ENCODE measurements at places on chromosomes 12 and 14.

- DNase-seq = no peak
These were observed 1.4 kb downstream of the ACAD10 start for GRCh38 chr12:111687255-111687654.

GRCh38 chr14:98951031-98951430 is 321.0 kb downstream of the BCL11B start:
- no peak for DNase-seq

DNA sequence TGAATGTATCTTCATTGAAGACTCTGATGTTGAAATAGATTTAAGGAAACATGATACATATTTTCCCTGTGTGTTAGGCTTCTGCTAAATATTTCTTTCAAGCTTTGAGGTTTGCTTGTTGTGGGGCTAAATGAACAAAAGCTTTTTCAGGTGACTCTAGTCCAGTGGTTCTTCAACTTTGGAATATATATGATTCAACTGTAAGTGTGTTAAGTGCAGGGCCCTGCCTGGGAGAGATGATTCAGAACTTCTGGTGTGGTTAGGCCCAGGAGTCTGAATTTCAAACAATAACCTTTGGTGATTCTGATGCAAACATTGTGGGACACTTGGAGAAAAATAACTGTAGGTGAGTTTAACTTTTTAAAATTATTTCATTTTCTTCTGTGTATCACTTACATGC is 93.0 kb downstream of the TRHDE start:
- DNase-seq = no peak

GRCh38 chr14:101006008-101006407 is 102.5 kb upstream of the RTL1 start:
- no peak for DNase-seq

GRCh38 chr14:68938271-68939150 is 40.6 kb downstream of the ACTN1 start:
- no peak for DNase-seq

GRCh38 chr12:98126637-98127335 is 388.6 kb upstream of the TMPO start:
- no peak for DNase-seq

- DNase-seq = peak; percentile 45
These were observed 359.0 kb downstream of the CACNA1C start for GRCh38 chr12:2411616-2412304.

DNA sequence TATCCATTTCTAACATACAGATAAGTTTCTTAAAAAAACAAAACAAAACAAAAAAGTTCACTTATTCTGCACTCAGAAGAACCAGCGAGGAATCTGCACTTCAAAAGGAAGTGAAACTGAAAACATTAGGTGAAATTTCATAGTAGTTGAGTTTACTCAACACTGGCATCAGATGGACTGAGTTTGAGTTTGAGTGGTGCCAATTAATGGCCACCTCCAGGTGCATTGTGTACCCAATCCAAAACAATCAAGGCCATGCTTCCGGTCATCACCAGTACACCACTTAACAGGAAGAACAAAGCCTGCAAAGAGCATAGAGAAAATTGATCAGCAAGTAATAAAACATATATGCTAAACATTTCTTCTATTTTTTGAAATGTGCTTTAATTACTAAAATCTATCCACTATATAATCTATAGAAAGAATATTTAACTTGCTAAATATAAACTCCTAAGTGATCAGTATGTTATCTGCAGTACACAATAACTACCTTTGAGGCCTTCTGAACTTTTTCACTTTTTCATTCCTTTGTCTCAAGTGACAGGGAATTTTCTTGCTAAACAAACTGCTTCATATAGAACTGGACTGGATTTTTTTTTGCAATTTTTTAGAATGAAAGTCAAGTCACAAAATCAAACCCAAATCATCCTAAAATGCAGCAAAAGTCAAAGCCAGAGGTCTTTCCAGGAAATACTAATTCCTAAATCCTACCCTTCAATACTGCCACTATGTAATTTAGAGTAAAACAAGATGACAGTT is 11.5 kb downstream of the SLC38A2 start:
- no peak for DNase-seq

- DNase-seq = no peak
These were observed 24.2 kb downstream of the SFSWAP start for GRCh38 chr12:131735153-131735456.

- no peak for DNase-seq
These were observed 11.7 kb downstream of the TPCN1 start for GRCh38 chr12:113232840-113233585.

DNA sequence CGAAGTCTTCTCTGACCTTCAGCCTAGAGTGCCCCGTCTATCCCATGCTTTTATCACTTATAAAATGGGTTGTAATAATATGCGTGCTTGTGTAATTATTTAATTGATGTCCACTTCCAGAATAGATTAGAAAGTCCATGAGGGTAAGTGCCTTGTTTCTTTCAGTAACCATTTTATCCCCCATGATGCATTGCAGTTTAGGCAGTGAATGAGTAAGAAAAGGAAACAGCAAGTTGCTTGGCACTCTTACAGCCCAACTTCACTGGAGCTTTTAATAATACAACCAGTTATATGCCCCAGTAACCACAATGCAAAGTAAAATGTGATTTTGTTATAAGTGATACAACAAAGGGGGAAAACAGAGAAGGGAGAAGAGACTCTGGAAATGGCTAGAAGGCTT is 287.3 kb downstream of the MED13L start:
- DNase-seq = no peak

GRCh38 chr14:61076556-61076955 is 95.5 kb downstream of the SLC38A6 start:
- DNase-seq = no peak

- DNase-seq = no peak
These were observed 1013.6 kb downstream of the FLRT2 start for GRCh38 chr14:86543521-86543920.

- no peak for DNase-seq
These were observed 94.7 kb upstream of the OR4E1 start for GRCh38 chr14:21768116-21768874.

DNA sequence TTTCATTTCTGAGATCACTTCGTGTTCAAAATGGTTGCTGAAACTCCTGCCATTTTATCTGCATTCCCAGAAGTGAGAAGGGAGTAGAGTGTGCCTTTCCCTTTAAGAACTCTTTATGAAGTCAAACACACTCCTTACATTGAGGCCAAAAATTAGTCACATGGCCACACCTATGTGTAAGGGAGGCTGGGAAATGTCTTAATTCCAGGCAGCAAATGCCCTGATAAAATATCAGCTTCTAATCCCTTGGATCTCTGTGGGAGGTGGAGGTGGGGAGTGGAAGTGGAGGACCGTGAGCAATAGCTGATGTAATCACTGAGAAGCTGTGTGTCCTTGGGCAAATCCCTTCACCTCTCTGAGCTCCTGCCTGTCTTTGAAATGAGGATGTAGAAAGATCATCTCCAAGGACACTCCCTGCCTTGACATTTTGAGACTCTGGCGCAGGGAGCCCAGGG is 22.7 kb upstream of the ANKRD9 start:
- no peak for DNase-seq

DNA sequence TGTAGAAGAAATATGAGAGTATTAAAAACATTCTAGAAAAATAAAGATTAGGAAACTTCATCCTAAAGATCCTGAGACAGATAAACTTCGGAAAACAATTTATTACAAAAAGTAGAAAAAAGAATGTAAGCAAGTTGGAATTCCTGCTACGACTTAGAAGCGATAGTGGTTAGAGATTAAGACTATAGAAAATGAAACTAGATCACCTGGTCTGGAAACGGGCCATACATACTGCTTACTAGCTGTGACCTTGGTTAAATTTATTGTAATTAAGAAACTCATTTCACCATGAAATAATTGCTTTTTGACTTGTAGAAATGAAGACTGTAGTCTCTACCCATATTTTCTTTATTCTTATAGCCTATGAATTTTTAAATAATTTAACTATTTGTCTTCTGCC is 614.1 kb downstream of the SLC16A7 start:
- no peak for DNase-seq

DNA sequence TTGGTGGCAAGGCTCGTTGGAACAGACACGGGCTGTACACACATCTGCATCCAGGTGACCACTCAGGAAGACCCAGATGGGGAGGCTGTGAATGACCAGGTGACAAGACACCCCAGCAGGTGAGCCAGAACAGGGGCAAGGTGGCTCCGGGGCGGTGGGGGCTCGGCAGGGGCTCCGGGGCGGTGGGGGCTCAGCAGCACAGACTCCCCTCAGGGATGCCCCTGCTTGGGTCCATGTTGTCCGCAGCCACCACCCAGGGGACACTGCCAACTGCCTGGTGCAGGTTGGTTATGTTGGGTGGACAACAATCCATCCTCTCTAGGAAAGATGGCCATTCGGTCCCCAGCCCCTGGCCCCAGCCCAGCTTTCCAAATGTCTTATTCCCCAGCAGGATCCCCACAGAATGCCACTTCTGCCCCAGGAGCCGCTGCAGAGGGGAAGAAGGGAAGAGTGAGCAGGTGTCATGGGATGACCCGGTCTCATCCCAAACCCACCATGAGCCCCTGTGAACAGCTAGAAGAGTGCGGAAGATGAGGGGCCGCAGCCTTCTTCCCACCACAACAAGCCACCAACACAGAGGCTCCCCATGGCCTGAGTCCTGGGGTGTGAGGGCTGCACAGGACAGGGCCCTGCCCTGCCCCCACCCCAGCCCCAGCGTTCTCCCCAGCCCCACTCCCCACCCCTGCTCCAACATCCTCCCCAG is 31.4 kb upstream of the C14orf180 start:
- no peak for DNase-seq

DNA sequence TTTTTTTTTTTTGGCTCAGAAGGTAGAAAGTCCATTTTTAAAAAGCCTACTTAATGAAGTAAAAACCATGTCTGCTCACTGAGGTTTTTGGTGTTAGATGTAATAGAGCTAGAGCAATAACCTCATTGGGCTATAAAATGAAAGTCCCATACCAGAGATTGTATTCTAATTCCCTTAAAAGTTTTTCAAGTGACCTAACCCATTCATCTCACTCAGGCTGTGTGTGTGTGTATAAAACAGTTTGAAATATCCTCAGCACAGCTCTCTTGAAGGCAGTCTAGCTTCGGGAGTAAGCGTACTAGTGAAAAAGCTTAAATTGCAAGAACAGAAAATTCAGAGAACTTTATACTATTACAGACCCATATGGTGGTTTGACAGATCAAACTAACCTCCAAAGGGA is 313.8 kb downstream of the CEP128 start:
- no peak for DNase-seq

GRCh38 chr12:99152337-99152736 is 495.2 kb upstream of the GARIN6 start:
- no peak for DNase-seq

GRCh38 chr12:100959481-100959880 is 164.9 kb downstream of the ANO4 start:
- DNase-seq = no peak

DNA sequence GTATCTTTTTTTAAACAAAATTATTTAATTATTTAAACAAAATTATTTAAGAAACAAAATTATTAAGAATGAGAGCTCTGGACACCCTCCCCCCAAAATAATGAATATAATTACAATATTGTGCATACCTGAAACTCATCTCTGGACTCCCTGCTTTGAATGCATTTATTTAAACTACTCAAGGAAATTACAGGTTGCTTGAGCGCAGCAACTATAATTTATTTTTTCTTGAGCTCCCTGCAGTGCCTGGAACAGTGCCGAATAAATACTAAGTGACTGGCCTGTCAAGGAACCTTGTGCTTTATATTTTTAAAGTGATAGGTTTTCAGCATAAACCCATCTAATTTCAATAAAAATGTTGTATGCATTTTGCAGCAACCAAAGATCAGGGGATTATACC is 93.9 kb downstream of the KCNC2 start:
- no peak for DNase-seq

- DNase-seq = no peak
These were observed 1.9 kb upstream of the TRHDE start for GRCh38 chr12:72270246-72270645.

GRCh38 chr14:72404998-72405397 is 472.8 kb downstream of the RGS6 start:
- DNase-seq = no peak

- DNase-seq = no peak
These were observed 316.3 kb downstream of the GPHN start for GRCh38 chr14:66824251-66824650.

DNA sequence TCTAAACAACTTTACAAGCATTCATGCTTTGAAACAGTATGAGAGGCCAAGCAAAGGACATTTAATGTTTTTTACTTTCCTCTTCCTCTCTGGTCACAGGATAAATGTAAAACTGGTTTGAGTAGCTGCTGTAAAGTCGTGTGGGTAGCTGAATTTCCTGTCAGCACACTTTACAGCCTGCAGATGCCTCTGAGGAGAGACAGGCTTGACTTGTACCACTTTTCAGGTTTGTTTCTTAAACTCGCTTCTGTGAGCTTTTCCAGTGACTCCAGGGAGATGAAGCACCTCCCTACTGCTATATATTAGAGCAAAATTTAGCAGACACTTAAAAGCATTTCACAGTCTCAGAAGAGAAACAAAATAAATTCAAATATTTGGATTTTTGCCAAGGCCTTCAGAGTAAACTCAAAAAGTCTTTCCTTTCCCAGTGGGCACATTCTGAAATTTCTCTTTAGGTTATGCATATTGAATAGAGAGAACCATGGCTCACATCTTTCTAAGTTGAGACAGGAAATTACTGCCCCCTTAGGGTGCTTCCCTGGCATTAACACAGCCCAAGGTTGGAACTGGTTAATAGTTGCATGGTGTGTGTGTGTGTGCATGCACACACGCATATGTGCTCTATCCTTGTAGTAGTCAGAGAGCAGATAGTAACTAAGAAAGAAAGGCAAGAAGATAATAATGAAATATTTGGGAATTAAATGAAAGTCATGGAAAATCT is 557.3 kb upstream of the MIS18BP1 start:
- DNase-seq = no peak

GRCh38 chr14:59271734-59272133 is 83.3 kb downstream of the DAAM1 start:
- no peak for DNase-seq

- DNase-seq = no peak
These were observed 1.5 kb downstream of the EML5 start for GRCh38 chr14:88791252-88791621.

GRCh38 chr12:15092826-15093225 is 120.0 kb downstream of the PDE6H start:
- DNase-seq = no peak

GRCh38 chr12:129844662-129845220 is 59.1 kb downstream of the TMEM132D start:
- no peak for DNase-seq

Data from upper lobe of right lung (tissue), 1 donor.